ENCODE measurements at places on chromosomes 4 and X.

- no peak for DNase-seq
Observed at GRCh38 chrX:140422501-140422900, 82.4 kb downstream of the SOX3 start.

DNA sequence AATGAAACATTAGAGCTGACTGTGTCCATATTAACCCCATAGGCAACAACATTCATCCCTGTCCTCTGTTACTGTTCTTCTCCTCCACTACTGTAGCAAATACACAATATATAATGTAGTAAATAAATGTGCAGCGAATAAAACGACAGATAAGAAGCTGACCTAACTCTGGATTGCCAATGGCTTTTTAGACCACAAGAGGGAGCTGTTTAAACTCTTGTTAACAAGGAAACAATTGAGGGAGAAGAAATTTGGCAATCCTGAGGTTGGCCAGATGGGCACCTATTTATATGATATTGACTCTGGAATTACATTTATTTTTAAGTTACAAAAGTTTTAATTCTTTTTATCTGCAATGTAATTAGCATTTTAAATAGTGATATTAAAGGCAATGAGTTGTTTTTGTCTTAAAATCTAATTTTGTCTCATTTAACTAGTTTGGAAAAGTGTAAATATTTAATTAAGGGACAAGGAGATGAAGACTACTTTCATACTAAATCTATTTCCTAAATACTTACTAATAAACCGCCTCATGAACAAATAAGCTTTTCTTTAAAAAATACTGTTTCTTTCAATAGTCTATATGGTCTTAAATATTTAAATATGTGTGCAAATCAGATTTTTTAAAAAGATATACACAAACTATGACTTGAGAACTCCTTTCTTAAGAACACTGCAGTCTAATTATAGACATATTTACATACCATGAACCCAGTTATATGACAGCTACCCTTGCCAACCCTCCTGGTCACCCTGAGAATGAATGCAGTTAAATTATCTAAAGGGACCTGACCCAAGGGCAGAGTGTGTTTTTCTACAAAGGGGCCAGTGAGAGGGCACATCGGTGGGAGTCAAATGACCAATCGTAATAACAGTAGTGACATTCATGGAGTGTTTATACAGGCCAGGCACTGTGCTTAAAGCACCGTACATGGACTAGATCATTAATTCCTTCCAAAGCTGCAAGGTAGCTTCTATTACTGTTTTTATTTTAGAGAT lies 52.9 kb upstream of the HPF1 start:
- DNase-seq: no peak

DNA sequence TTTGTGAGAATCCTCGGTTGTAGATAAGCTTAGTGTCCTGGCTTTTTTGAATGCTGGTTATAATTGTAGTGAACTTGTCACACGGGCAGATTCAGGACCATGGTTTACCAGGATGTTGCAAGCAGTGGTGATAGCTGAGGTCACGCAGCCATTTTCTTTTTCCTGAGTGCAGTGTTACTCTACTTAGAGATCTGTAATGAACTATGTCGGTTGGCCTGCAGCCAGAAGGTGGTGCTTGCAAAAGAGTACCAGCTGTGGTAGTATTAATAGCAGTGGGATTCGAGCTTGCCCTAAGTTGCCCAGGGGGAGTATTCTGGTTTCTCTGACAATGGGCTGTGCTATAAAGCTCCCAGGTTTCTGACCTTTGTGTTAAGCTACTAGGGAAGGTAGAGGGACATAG lies 368.9 kb downstream of the SLITRK2 start:
- DNase-seq: no peak

- DNase-seq: no peak
Observed at GRCh38 chr4:25860586-25861279, 2.1 kb downstream of the SEL1L3 start.

DNA sequence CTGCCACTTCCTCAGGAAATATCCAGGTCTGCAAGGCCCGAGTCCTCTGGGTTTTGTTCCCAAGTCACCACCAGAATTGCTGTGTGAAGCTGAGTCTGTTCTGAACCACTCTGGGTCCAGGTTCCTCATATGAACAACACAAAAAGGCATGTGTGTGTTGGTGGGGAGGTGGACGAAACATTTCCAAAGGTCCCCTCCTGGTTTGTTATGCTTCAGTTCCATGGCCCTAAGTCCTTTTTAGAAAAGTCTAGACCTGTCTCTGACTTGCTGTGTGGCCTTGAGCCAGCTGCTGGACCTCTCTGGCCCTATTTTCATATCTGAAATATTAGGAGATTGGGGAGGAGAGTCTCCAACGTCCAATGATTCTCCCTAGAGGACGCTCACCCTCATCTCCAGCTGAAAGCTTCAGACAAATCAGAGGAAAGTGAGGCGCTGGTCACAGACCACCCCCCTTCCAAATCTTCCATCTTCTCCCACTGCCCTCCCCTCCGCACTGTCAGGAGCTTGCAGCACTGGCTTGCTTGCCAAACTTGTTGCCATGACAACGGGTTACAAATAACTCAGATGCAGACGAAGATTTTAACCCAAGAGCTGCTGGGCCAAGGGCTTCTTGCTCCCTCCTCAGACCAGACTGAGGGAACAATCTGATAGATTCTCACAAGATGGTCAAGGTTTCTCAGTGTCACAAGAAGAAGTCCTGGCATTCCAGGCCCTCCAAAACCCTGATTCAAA lies 64.5 kb downstream of the SMC1A start:
- DNase-seq: no peak

- DNase-seq: no peak
Observed at GRCh38 chr4:24729119-24729730, 66.1 kb upstream of the SOD3 start.

DNA sequence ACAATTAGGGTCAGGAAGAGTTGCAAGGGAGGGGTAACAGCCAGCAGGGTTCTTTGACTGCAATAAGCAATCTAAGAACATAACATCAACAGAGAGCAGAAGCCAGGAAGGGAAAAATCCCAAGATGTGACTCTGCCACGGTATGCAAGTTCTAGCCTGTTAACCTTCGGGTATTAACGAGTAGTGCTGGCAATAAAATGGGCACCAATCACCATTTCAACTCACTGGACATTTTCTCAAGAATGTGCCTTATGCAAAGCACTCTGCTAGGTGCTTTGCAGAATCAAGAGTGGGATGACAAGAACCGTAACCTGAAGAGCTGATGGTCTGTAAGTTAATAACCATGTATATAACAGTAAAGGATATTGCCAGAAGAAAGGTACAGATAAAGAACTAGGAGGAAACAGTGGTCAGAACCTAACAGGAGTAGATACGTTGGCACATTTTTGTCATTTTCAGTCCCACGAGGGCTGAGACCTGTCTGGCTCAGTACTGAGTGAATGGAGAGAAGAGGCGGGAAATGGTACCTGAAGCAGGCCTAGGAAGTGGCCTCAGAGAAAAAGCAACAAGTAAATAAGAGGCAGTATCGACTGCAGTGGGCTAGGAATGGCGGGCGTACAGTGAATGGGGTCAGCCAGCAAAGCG lies 2.7 kb downstream of the ELOVL6 start:
- DNase-seq: peak; percentile 61

- DNase-seq: no peak
Observed at GRCh38 chrX:46941341-46941740, 29.1 kb downstream of the JADE3 start.

- no peak for DNase-seq
Observed at GRCh38 chr4:113232194-113232593, 182.7 kb downstream of the ANK2 start.

DNA sequence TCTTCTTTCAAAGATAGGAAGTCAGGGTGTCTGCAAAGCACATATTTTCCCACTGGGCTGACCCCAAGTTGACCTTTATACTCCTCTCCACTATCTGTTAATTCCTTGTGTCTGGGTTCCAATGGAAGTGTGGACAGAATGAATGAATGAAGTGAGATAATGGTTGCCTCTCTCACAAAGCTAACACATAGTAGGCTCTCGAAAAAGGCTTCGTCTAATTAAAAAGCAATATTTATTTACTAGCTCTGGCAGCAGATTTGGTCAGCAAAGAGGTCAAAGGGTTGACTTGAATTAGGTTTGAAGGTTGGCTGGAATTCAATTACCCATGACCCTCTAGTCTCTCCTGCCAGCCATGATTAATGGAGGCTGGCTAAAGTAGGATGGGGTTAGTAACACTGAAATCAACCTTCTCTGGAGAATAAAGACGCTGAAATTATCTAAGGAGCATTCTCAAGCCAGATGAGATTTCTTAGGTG lies 280.3 kb upstream of the KLF3 start:
- DNase-seq: no peak

GRCh38 chrX:13074297-13075262 lies 30.2 kb upstream of the FAM9C start:
- DNase-seq: no peak

GRCh38 chr4:14023036-14023435 lies 395.5 kb upstream of the BOD1L1 start:
- no peak for DNase-seq

DNA sequence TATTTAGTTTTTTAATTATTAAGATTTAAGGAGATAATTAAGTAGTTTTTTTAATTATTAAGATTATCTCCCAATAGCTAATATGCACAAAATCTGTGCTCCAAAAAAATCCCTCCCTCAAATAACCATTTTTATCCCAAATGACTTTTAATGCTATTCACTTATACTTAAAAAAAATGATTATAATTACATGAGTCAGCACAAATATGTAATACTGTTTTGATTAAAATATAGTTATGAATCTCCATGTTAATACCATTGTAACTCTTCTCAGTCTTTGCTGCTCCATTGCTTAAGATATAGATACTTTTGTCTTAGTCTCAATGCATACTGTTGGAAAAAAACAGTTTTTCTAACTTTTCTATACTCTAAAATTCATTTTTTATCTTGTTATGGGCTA lies 1121.1 kb upstream of the ADGRL3 start:
- DNase-seq: no peak

All from activated CD8-positive, alpha-beta memory T cell treated with anti-CD3 and anti-CD28 coated beads for 24 hours (primary cell).